Lung (tissue), 17 donors: ENCODE measurements at places on chromosomes 2 and 18.

GRCh38 chr2:166375736-166376487 is at the start of gene SCN9A:
TSS of gene SCN9A (minus strand) at chr2:166375944. CDS start at chr2:166311756, 64,188 bp downstream.
- peak; percentile 88 for DNase-seq

- DNase-seq = no peak
Measured at GRCh38 chr2:212488611-212489010, 50.0 kb downstream of the ERBB4 start.

DNA sequence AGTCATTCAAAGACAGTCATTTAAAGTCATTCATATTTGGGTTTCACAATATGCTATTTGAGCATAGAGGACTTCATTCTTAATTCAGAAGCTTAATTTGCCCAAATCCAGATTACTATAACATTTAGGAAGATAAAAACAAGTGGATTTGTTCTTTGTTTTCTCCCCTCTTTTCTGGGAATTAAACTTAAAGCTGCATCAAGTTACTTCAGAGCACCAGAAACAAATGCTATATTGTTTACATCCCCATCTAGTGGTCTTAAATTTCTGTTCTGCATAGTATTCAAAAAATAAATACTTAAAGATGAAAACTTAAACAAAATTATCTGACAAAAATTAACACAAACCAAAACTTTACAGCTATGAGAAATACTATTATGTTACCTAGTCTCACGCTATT is 34.7 kb upstream of the MARCHF7 start:
- peak; percentile 40 for DNase-seq

DNA sequence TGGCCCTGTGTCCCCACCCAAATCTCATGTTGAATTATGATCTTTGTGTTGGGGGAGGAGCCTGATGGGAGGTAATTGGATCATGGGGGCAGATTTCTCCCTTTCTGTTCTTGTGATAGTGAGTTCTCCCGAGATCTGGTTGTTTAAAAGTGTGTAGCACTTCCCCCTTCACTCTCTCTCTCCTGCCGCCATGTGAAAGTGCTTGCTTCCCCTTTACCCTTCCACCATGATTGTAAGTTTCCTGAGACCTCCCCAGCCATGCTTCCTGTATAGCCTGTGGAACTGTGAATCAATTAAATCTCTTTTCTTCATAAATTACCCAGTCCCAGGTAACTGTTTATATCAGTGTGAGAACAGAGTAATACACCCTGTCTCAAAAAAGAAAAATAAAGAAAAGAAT is 25.5 kb downstream of the LRRFIP1 start:
- no peak for DNase-seq

- no peak for DNase-seq
Measured at GRCh38 chr18:67143028-67143427, 373.5 kb downstream of the DSEL start.

DNA sequence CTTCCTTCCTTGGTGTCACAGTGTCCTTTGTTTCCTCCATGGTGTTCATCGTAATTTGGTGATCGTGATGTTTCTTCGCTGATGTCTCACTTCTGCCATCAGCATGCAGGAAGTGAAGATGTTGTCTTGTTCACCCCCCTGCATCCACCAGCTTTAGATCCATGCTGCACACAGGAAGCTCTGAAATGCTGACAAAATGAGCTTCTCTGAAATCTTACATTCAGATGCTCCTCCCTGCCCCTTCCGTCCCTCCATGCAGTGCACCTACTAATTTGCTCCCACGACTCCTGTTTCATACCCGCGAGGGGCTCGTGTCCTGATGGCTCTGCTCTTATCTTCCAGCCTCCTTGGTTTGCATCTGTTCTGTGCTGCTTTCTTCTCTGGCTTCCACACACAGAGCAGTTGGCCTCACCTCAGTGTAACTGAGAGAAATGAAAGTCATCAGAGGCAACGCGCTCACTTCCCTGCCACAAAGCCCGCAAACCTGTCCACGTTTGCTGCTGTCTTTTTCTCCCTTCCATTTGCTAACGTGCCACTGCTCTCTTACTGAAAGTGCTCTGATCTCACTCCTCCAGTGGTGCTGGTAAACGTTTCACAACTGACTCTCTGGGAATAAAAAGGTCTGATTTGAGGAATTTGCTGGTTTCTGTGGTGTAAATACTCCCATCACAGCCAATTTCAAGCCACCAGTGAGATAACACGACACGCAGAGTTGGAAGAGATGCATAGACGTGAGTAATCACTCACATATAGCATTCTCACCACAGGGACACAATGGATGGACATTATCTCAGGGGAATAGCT is 41.0 kb upstream of the MGAT4A start:
- DNase-seq = no peak

GRCh38 chr2:10215393-10215935 is 87.2 kb upstream of the HPCAL1 start:
- DNase-seq = no peak

GRCh38 chr2:150174971-150175421 is 312.5 kb downstream of the RND3 start:
- no peak for DNase-seq

- DNase-seq = no peak
Measured at GRCh38 chr2:29881089-29881730, 40.2 kb downstream of the ALK start.

- peak; percentile 63 for DNase-seq
Measured at GRCh38 chr18:35526495-35527059, 28.8 kb upstream of the INO80C start.

GRCh38 chr2:164164602-164165001 is 428.8 kb upstream of the FIGN start:
- DNase-seq = no peak

DNA sequence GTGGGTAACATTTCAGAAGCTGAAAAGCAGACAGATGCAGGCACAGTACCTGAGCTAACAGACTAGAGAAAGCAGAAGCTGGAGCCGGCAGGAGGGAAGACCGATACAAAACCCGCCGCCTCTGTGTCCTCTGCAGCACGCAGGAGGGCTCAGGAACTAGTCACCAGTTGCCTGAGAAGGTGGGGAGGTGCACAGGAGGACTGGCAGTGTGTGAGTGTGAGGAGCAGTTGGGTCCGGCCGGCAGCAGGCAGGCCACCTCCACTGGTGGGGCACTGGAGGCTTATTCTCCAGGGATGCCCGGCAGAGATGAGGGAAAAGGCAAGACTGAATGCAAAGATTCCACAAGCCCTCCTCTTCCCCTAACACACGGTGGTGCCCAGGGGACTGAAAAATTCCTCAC is 18.2 kb downstream of the ERCC3 start:
- no peak for DNase-seq

GRCh38 chr2:129831018-129831417 is 148.4 kb upstream of the RAB6C start:
- no peak for DNase-seq
